M059J (cell line): ENCODE measurements at places on chromosomes 12 and 14. TPM values are rescaled to one million over a fixed set of nuclear protein-coding genes. Genes with fewer than 3 reads are reported as not detected.

GRCh38 chr14:99668307-99669295, 15.5 kb upstream of the CYP46A1 start:
- no peak for DNase-seq

DNA sequence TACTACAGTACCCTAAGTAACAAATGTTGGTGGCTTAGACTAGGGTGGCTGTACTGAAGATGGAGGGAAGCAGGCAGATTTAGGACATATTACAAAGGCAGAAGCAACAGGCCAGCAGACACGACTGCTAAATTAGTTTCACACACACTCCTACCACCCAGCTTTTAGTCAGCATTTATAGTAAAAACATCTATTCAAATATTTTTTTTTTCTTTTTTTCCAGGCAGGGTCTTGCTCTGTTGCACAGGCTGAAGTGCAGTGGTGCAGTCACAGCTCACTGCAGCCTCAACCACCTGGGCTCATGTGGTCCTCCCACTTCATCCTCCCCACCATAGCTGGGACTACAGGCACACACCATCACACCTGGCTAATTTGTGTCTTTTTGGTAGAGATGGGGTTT, 72.9 kb downstream of the CDK17 start:
- no peak for DNase-seq

DNA sequence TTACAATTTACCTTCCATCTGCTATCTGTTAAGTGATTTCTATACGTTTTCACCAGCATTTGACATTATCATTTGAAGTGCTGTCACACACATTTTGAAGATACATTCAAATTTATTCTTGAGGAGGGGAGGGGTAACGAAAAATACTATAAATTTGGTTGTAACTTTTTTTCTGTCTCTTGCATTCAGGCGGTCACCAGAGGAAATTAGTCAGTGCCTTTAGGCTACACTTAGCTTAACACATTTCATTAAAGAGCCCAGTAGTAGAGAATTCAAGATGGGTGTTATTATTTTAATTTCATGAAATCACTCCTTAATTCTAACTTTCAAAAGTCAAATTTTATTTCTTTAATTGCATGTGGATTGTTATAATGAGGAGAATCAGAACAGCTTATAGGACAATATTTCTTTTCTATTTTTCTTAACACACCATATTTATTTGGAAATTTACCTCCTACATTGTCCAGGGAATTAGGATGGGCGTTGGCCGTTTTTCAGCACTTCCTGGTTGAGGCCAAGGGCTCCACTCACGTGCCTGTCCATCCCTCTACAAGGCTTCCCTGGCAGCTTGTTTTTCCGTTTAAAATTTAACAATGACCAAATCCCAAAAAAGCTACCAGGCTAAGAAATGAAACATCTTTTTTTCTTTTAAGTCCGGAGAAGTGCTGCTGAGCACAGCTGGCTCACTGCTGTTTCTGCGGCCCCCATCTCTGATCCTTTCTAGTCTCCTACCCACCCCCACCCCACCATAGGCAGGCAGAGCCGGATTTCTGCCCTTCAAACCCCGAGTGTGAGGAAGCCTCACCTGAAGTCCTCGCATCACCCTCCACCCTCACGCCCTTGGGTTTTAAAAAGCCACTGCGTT, 1.1 kb upstream of the FAR2 start:
- peak; percentile 51 for DNase-seq

DNA sequence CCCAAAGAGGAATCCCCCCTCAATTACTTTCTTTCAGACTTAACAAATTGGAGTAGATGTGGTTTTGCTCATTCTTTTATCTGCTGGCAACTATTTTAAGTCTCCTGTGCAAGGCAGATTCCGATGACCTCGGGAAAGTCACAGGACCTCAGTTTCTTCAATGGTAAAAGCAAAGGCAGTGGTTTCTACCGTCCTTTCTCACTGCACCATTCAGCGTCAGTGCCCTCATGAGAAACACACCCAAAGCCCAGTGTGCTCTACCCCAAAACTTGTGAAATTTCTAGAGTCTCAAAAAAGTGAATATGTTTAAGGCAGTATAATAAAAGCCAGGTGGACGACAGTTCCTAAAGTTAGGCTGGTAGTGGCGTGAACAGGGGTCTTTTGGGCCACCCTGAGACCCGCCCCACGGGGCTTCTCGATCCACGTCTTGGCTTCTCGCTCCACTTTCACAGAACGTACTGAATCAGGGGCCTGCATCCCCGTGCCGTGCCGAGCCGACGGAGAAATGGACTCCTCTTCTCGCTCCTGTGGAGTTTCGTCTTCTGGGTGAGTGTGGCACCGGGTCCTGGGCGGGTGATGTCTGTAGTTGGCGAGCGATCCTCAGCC, 1.3 kb upstream of the ARHGAP5 start:
- DNase-seq: peak; percentile 35

DNA sequence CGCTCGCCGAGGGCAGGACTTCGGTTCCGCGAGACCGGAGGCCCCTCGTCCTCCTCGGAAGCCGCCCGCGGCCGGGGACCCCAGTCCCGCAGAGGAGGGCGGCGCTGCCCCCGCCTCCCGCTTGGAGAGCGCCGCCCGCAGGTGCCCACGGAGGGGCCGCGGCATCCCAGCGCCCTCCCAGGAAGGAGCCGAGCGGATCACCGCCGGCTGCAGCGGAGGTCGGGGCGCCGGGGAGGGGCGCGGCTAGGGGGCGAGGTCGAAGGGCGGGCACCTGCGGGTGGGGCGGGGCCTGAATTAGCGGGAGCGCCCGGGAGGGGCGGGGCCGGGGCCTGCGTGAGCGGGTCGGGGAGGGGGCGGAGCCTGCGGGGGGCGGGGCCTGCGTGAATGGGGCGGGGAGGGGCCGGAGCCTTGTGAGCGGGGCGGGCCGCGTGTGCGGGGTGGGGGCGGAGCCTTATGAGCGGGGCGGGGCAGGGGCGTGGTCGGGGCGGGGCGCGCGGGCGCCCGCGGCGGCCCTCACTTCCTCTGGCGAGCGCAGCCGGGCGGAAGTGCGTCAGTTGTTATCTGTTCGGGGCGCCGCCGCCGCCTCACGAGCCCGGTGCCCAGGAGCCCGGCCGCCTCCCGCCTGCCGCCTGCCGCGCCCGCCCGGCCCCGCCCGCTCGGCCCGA, at the start of gene FBRSL1:
FBRSL1 (plus strand) TSS at position 550 of the 665 bp plus-strand sequence.
- peak; percentile 74 for DNase-seq

DNA sequence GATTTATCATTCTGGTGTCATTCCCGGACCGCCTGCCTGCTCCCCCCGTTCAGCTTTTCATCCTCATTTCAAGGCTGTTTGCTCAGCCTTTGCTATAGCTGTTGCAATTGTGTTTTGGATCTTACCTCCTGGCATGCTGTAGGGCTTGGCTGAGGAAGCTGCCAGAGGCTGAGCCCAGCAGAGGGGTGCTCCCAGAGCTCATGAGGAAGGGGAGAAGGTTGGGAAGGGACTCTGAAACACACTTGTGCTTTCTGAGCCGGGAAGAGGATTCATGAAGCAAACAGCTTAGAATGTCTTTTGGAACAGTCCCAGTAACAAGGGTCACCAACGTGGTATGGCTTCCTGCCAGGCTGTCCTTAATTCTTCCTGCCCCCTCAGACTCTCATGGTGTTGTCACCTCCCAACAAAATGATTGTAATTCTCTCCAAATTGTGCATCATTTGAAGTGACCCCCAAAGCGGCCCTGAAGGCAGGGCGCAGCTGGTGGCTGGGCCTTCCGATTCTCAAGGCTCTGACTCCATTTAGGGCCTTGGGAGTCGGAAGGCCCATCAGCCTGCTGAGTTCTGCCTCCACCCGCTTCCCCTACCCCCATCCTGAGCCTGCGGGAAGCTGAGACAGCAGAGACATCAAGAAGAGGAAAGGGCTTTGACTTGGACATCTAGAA, 111.9 kb upstream of the ARHGAP5 start:
- peak; percentile 41 for DNase-seq

GRCh38 chr14:52951681-52952554, 1.1 kb upstream of the FERMT2 start:
- peak; percentile 88 for DNase-seq

Gene SERPINA9
- not detected in 2 replicates for total RNA-seq

Gene RBP5
- total RNA-seq: not detected in 2 replicates

Gene GPR132
- 0.44 TPM in 1 of 2 replicates, not detected in the other for total RNA-seq

Gene JPH4
- total RNA-seq: 0.10 TPM in 1 of 2 replicates, not detected in the other
